Ascending aorta (tissue), 2 donors: ENCODE measurements at places on chromosomes 6 and 20.

DNA sequence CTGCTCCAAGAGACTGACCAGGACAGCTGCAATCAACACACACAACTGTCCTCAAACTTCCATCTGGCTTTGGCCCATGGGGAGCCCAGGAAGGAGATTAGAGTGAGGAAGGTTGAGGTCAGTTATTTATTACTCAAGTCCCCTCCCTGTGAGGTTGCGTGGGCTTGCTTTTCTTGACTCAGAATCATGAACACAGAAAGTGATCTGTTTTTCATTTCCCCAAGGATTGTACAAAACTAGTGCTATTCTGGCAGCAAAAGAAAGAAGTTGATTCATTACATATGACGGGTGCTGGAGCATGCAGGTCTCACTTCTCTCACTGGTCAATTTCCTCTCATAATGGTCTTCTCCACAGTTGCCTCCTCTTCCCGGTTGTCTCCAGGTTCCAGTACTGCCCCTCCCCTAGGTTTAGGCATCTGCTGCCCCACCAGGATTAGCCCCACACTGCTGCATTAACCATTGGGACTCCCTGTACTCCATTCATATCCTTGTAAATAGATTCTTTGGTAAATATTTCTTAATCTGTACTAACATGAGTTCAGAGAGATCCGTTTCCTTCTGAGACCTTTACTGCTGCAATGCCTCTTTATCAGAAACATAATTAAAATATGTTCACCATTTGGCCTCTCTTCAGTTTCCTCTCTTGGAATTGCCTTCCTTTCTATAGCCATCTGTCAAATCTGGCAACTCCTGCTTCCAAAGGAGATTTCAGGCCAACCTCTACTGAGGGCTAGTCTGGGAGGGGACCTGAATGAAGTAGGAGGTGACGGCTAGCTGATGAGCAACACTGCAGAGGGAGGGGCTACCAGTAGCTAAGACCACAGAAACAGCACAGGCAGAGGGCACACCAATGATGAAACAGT is 888.8 kb downstream of the QKI start:
- DNase-seq = no peak

- DNase-seq = no peak
Measured at GRCh38 chr6:3446184-3446583, 10.7 kb downstream of the SLC22A23 start.

- DNase-seq = no peak
Measured at GRCh38 chr6:38973178-38974057, 75.2 kb upstream of the GLP1R start.

DNA sequence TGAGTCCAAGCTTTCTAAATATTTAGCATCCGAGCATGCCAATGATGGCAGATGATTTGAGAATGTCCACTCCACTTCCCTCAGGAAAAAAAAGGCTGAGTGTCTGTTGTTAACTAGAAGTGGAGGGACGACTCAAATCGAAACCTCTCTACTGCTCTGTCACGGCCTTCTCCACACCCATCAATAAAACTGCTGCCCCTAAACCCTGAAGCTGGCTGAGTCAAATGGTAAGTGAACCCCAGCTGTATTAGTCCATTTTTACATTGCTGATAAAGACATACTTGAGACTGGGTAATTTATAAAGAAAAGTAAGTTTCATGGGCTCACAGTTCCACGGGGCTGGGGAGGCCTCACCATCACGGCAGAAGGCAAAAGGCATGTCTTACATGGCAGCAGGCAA is 707.0 kb downstream of the QKI start:
- DNase-seq = no peak

- DNase-seq = no peak
Measured at GRCh38 chr20:34876406-34877282, at the start of gene ACSS2. Gene ACSS2 (plus strand): TSS chr20:34876612. CDS start chr20:34876646, 34 bp downstream.

DNA sequence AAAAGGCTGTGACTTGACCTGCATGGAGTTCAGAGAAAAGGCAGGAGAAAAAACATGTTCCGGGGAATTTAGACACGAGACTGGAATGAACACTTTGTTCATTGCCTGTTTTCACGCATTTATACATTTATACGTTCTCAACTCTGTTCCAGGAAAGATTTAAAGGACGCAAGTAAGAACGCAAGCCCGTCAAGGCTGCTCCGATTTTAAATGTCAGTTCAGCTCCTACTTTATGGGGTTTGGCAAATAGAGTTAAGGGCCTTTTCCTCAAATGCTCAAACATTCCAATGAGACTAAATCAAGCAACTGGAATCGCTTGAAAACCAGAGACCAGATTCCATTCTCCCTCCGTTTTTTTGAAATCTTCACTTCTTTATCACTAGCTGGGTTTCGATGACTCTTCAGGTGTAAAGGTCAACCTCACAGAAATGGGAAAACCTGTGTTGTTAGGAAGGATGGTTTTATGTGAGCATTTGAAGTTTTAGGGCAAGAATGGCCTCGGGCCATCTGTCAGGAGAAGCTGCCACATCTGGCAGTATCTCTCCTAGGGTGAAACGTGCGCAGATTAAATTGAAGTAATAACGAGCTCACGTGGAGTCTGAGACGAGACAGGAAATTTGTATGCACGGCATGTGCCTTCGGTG is 24.9 kb downstream of the TTLL2 start:
- no peak for DNase-seq

DNA sequence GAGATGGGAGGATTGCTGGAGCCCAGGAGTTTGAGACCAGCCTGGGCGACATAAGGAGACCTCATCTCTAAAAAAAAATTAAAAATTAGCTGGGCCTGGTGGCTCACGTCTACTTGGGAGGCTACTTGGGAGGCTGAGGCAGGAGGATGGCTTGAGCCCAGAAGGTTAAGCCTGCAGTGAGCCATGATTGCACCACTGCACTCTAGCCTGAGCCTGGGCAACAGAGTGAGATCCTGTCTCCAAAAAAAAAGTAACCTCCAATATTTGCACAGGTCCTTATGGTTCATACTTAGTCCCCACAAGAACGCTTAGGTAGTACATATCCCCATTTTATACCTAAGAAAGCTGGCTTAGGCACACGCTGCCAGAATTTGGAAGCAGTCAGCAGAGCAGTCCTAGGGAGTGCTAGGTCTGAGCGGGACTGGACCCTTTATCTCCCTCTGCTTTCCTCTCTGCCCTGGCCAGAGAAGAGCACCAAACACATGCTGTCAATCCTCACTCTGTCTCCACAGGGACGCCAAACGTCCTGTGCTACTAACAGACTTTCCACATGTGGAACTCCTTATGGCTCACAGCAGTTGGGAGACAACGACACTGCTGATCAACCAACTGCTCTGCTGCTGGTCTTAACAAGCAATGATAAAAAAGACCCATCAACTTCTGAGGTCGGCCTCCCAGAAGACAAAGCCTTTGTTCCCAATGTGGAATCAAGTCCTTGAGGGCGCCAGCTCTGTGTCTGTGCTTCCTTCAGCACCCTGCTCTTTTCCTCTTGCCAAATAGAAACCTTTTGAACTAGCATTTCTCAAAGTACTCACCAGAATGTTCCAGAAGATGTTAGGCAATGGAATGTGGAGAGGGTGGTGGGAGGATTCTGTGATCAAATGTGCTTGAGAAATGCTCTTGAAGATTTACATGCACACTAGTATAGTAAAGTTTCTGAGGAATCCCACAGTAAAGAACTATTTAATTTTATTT is 226.3 kb upstream of the DTNBP1 start:
- no peak for DNase-seq

DNA sequence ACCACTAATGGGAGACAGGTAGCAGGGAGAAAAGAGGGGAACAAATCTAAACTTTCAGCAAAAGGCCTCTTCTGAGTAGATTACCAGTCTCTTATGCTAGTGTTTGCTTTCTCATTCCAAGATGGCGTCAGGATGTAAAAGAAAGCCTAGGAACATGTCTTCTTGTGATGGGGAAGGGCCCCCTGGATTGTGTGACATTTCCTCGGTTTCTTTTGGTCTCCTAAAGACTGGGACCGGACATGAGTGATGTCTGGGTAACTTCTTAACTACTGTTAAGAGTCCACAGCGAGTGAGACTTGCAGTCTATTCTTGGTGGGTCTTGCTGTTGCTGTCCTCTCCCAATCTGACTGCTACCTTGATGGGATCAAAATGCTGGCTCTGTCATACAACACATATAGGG is 60.3 kb downstream of the ADGRB3 start:
- no peak for DNase-seq

- DNase-seq = no peak
Measured at GRCh38 chr20:19351542-19351941, 139.1 kb downstream of the SLC24A3 start.

DNA sequence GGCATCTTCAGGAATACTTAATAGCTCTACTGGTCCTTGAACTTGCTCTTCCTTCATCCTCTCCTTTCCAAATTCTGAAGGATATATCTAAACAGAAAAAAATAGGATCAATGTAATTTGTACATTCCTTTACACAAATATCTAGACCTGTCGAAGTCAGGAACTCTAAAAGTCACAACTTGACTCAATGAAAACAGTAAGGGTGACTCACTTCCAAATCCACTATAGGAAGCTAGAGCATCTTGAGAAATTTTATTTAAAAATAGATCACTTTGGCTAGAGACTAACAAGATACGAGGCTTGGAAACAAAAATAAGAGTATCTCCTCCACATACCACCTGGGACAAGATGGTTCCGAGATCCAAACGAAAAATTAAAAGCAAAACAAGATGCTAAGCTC is 12.2 kb downstream of the ESF1 start:
- DNase-seq = no peak

DNA sequence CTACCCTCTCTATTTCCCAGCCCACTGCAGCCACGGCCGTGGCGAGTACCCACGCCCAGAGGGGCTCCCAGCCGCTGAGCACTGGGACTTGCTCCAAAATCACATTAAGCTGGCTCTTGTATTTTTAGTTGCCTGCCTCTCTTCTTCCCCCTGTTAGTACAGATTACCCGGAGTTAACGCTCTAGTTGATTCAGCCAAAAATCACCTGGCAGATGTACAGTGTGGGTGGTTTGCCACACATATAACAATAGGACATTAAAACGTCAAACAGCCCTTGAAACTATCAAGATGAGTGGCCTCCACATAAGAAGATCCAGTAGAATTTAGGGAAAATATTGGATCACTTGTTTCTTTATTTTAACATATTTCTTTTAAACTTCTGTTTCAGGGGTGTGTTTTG is 268.8 kb upstream of the PRDM1 start:
- no peak for DNase-seq

DNA sequence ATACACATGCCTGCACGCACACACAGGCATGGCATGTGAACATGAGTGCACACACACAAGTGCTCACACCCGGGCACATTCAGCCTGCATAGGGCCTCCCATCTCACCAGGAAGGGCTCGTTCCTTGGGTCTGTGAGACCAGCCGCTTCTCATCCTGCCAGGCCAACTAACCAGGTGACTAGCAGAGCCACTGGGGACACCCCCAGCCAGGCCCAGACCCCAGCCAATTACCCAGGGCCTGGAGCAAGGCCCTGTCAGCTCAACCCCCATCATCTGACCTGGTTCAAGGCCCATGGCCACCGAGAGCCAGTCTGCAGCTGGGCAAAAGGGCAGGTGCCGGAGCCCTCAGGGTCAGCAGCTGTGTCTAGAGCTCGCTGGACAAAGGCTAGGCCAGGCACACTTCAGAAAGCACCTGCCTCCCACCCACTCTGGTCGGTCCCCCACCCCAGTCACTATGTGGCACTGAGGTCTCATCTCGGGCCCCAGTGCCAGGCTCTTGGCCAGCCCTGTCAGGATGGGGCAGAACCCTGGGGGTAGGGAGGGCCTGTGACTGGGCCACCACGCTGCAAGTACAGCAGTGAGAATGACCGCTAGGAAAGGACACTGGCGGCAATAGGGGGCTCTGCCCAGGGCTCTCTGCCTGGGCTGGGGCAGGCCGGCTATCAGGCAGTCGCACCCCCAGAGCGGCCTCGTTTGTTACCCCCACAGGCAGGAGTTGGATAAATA is 26.8 kb upstream of the MRGBP start:
- DNase-seq = no peak

GRCh38 chr20:13042458-13042794 is 33.7 kb downstream of the SPTLC3 start:
- no peak for DNase-seq

GRCh38 chr6:144012534-144012933 is 4.5 kb upstream of the PLAGL1 start:
- DNase-seq = no peak

DNA sequence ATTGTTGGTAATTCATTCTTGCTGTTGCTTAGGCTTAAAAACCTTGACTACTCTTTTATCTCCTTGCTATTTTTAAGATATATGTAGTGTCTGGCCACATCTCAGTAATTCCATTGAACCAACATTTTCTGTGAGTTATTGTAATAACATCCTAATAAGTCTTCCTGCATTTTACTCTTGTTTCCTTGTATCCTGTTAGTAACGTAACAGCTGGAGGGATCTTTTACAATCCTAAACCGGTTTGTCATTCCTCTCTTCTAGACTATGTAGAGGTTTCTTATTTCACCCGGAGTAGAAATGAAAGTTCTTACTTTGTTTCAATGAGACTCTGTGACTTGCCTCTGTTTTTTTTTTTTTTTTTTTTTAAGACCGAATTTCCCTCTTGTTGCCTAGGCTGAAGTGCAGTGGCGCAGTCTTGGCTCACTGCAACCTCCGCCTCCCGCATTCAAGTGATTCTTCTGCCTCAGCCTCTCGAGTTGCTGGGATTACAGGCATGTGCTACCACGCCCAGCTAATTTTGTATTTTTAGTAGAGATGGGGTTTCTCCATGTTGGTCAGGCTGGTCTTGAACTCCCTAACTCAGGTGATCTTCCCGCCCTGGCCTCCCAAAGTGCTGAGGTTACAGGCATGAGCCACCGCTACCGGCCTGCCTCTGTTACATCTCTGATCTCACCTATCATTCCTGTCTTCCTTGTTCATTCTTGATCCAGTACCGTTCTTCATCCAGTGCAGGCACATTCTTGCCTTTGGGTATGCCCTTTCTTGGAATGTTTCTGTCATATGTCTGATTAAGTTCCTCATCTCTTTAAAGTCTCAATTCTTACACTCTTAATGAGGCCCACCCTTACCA is 44.7 kb downstream of the NCOA3 start:
- no peak for DNase-seq

DNA sequence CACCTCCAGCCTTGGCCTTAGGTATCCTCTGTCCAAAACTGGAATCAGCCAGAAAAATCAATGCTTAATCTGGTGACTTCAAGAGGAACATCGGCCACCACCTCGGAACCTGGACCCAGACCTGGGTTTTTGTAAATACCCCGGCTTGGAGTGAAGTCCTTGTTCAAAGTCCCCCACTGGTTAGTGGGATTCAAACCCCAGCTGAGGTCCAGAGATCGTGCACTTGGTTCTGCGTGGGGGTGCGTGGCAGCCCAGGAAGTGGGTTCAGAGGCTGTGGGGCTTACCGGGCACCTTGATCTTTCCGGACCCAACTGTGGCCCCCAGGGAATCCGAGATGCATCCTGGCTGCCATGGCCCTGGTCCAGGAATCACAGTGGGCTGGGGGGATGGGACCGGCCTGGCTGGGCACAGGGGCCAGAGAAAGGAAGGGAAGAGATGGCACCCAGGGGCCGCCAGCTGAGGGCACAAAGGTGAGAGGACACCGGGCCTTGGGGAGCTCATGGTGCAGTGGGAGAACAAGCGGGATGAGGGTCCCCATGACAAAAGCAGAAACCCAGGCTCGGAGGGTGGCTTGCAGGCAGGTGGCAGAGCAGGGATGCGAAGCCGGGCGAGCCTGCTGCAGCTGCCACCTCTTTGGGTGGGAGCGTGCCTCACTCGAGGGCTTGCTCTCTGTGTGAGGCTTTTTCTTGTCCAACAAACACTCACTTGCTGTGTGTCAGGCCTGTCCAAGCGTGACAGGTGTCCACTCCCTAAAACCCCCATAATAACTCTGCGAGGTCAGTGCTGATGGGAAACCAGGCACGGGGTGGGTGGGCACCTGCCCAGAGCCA is 27.7 kb downstream of the ZBP1 start:
- no peak for DNase-seq

GRCh38 chr6:50714487-50715379 is 1.4 kb downstream of the TFAP2D start:
- no peak for DNase-seq
